ENCODE measurements at places on chromosomes 4 and X. TPM values are rescaled to one million over a fixed set of nuclear protein-coding genes. Genes with fewer than 3 reads are reported as not detected.

The SMIM10 gene
- 0.20 TPM for total RNA-seq

The SLC7A11 gene
- total RNA-seq = 20.9 TPM

The TRPC3 gene
- not detected for total RNA-seq

The GABRQ gene
- 0.20 TPM for total RNA-seq

The RIPPLY1 gene
- 0.12 TPM for total RNA-seq

The IQCM gene
- not detected for total RNA-seq

The PRICKLE3 gene
- total RNA-seq = 14.4 TPM

The ENPEP gene
- 0.01 TPM for total RNA-seq

The COL4A5 gene
- total RNA-seq = 11.8 TPM

The ANK2 gene
- total RNA-seq = 0.72 TPM

The RAB9B gene
- total RNA-seq = not detected

The SSX4 gene
- not detected for total RNA-seq

The FNIP2 gene
- 6.4 TPM for total RNA-seq

The PLAC8 gene
- total RNA-seq = 1.1 TPM

The ERCC6L gene
- total RNA-seq = 15.0 TPM

The LRCH2 gene
- total RNA-seq = 0.02 TPM

The XAGE1B gene
- total RNA-seq = 224 TPM
